EL (cell line): ENCODE measurements at places on chromosomes 7 and 10.

GRCh38 chr7:132270517-132270916 is 305.8 kb downstream of the PLXNA4 start:
- DNase-seq, result no peak

DNA sequence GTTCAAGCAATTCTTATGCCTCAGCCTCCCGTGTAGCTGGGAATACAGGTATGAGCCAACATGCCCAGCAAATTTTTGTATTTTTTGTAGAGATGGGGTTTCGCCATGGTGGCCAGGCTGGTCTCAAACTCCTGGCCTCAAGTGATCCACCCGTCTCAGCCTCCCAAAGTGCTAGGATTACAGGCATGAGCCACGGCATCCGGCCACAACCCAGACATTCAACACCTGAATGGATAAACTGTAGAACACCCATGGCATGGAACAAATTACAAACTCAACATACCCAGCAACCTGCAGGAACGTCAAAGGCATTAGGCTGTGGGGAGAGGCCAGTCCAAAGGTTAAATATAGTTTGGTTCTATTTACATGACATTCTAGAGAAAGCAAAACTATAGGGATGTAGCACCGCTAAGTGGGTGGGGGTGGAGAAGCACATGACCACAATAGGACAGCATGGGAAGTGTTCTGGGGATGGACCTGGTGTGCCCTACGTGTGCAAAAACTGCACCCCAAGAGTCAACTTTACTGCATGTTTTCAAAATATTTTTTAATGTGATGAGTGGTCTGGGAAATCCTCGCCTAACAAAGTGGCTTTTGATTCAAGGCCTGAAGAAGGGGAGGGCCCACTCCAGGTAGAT is 6.5 kb upstream of the PGAM2 start:
- no peak for DNase-seq

DNA sequence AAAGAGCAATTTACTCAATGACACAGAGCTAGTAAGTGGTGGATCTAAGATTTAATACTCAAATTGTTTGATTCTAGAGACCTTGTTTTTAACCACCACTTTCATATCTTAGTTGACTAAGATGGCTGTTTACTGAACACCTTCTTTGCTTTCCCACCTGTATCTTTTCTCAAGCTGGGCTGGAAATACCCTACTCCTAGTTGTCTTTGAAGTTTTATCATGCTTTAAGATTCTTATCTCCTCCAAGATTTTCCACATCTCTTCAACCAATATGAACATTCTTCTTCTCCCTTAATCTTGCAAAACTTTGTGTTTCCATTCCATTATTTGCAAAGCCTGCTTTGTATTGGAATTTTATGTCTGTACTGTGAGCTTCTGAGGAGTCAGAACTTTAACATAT is 157.9 kb downstream of the NXPH1 start:
- DNase-seq, result no peak

GRCh38 chr10:128029290-128029651 is 97.0 kb downstream of the MKI67 start:
- no peak for DNase-seq

GRCh38 chr10:91787810-91788209 is 10.4 kb upstream of the TNKS2 start:
- DNase-seq, result no peak

DNA sequence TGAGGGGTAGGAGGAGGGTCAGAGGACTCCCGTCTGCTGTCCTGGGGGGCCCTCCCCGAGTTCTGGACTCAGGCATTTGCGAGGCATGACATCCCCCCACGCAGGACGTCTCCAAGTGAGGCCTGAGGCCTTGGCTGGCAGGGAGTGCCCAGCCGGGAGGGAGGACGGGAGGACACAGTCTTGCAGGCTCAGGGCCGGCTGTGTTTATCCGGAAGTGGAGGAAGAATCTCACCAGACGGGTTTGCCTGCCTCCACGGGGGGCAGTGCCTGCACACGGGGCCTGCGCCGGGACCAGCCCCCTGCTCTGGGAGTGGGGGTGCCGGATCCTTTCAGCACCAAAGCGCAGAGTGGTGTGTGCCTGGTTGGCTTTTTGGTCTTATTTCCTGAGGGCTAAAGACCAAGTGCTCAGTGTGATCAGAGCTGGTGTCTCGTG is 10.9 kb downstream of the PWWP2B start:
- no peak for DNase-seq

GRCh38 chr10:71735709-71736569 is 16.4 kb upstream of the C10orf105 start:
- DNase-seq, result no peak

DNA sequence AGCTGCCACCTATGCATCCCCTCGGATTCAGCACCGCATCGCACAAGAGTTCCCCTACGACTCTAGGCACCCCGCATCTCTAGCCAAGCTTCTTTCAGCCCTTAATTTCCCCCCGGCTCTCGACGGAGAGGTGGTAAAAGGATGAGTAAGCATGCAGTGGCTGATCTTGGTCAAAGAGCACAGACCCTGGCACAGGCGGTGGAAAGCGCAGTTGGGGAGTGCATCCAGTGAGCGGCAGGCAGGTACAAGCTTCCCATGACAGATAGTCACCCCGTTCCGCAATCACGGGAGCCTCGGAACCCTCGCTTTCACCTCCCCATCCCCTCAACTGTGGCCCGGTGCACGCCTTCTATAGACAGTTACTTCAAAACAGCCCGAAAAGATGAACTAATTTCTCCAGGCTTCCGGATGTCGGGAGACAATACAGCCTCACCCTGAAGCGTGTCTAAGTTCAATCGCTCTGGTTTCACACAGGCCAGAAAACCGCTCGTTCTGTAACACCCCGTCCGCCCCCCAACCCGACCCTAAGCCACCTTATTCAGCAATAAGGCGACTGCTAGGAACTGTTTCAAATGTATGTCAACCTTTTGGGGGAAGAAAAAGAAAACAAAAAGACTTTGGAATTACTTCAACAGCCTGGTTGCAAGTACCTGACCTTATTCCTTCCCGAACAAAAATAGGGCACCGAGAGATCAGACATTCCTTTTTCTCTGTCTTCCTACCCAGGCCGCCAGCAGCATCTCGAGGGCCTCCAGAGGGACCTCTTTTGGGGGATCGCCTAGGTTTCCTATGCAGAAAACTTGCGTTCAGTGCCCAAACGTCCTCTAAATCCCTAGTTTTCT is 1.4 kb downstream of the RHEB start:
- DNase-seq, result peak; percentile 65

DNA sequence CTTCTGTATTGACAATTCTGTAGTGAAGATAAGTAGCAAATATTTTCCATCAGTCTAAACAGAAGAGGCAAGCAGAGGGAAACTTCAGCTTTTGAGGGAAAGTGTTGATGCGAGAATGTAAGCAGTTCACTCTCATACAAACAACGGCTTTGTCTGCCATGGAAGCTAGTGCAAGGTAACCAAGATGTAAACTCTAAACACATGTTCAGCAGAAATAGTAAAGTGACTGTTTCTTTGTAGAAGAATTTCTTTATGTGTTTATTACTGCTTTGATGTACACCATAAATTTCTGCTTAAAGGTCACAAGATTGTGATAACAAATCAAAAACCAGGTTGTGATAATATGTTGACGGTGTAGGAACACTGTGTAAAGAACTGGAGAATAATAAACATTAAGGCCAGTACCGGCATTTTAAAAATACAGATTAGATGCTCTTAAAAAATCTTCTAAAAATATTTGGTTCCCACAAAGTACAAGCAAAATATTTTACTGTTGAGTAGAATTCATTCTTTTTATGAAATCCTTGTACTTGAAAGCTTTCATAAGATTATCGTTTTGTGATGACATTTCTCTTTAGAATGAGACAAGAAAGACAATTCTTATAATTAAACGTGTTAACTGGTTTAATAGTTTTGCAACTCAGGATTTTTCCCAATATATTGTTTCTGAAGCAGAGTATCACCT is 34.2 kb downstream of the SEMA3C start:
- DNase-seq, result no peak

DNA sequence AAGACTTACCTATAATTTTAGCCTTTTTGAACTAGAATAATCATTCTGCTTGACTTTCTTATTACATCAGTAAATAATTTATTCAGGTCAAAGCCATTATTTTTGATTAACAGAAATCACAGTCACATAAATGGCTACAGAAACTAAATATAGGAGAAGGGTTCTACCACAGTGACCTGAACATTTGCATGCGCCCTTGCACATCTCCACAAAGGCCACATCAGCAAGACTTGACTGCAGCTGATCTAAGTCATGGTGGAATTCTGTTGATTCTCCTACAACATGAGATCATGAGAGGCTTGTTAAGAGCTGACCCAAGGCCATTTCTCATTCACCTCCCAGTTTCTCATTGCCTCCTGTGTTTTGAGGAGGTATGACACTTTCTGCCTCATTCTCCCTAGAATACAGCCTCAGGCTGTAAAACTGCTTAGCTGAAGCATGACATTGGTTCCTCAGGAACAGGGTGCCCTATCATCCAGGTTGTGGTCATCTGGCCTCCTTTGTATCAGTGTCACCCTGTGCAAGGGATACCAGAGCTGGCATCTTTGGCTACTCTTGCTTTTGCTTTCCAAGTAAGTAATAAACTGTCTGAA is 6.7 kb upstream of the IMMP2L start:
- DNase-seq, result no peak

- no peak for DNase-seq
Observed at GRCh38 chr7:11524476-11525397, 307.3 kb downstream of the THSD7A start.

GRCh38 chr7:55588976-55589604 is 16.8 kb upstream of the VOPP1 start:
- DNase-seq, result no peak

- no peak for DNase-seq
Observed at GRCh38 chr10:44968091-44968490, 8.5 kb downstream of the RASSF4 start.

- no peak for DNase-seq
Observed at GRCh38 chr7:14851610-14852009, 50.9 kb downstream of the DGKB start.

- DNase-seq, result no peak
Observed at GRCh38 chr10:88896372-88896993, 16.4 kb downstream of the STAMBPL1 start.

DNA sequence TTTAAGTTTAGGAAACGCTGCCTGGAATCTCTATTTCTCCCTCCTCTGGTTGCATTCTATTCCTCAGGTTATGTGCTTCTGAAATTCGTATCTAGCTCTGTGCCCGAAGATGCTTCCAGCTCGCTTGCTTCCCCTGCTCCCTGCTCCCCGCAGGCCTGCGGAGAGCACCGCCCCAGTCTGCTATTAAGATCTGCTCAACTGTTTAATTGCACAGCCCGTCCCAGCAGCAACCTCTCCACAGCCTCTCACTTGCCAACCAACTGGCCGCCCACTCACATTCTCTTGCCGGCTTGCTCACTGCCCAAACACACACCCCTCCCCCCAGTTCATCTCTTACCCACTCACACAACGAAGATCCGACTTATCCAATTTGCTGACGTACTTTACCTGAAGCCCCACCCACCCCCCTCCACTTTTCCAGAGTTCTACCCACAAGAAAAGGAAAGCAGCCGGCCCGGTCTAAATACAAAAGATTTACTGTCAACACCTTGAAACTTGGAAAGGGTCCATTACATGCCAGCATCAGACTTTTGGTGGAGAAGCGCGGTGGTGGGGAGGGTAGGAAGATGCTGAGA is 167.3 kb upstream of the KLF14 start:
- DNase-seq, result peak; percentile 95

GRCh38 chr10:11317936-11318670 is 293.3 kb downstream of the USP6NL start:
- DNase-seq, result no peak

DNA sequence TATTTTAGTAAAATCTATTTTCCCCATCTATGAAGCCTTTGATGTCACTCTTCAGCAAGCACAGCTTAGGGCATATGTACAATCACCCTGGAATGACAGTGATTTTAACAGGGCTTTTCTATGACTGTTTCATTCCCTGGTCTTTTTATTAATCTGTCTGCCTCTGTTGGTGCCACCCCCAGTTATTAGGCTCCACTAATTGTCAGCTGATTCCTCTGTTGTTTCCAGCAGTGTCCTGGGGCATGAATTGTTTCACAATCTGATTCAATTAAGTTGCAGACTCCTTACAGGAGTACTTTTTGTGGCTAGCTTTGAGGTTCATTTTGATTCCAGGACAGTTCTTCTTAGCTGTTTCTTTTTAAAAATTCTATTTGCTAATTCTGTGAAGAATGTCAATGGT is 38.6 kb downstream of the MYO3A start:
- no peak for DNase-seq

GRCh38 chr7:80134536-80135308 is at the start of gene GNAI1:
TSS of gene GNAI1 (plus strand) at chr7:80134831. CDS start at chr7:80135161, 330 bp downstream.
- DNase-seq, result peak; percentile 88
